Right renal cortex interstitium (tissue), 3 donors: ENCODE measurements at places on chromosomes 3 and 15. TPM values are rescaled to one million over a fixed set of nuclear protein-coding genes. Genes with fewer than 3 reads are reported as not detected.

GRCh38 chr15:89803941-89804800, 10.5 kb downstream of the ANPEP start:
- DNase-seq: no peak

- DNase-seq: no peak
Measured at GRCh38 chr15:51793521-51794305, 35.7 kb upstream of the TMOD3 start.

GRCh38 chr3:72273615-72274014, 488.7 kb upstream of the PROK2 start:
- DNase-seq: no peak

- no peak for DNase-seq
Measured at GRCh38 chr15:75051191-75051608, 27.8 kb downstream of the PPCDC start.

DNA sequence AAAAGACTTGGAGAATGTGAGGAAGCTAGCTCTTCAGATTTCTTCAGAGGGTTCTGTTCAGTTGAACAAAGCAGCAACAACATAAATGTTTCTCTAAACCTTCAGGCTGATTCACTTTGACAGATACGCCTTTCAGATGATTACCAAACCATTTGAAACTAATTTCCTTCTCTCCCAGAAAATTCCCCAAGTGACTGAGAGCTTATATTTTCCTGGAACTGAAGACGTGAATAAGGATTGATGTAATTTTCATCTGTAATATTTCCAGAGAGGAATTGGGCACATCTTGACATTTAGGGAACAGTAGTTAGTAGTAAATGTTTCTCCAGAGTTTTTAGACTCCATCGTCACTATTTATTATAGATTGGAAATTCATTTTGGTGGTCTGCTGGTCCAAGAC, 108.6 kb upstream of the AADACL2 start:
- DNase-seq: no peak

DNA sequence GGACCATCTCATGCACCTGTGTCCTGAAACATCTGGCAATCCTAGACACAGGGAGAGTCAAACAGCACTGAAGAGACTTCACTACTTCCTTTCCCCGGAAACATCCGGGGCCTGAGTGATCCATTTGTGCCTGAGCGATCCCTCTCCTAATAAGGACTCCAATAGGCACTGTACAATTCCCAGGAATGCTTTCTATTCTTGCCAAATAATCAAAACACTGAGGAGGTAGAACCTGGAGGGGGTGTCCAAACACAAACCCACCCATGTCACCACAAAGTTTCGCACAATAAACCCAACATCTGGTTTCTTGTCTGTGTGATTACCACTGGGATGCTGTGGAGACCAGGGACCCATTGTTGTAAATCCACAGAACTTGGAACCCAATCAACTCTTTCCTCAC, 205.0 kb downstream of the OPA1 start:
- DNase-seq: no peak

GRCh38 chr15:81107889-81108288, 26.2 kb upstream of the CFAP161 start:
- DNase-seq: no peak

GRCh38 chr3:26091096-26091495, 301.2 kb downstream of the OXSM start:
- DNase-seq: no peak

DNA sequence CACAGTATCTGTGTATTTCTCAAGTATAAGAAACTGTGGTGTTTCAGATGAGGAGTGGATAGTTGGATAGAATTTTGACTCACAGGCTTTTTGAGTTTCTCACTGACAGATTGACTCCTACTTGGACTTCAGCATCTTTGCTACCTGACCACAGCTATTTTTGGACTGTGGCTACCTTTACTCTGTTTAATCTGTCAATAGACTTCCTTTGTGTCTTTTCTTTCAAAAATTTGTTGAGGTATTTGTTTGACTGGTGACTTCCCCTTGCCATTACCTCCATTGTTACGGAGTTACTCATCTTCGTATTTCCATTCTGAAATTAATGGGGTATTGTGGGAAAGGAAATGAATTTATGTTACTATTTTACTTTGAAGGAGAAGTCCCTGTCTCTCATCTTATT, 123.8 kb downstream of the AGBL1 start:
- no peak for DNase-seq

GRCh38 chr3:176510097-176510496, 687.2 kb downstream of the TBL1XR1 start:
- DNase-seq: no peak

GRCh38 chr3:136196064-136196400, at the start of gene MSL2:
TSS of gene MSL2 (minus strand) at chr3:136196335. CDS start at chr3:136195113, 1,222 bp downstream.
- no peak for DNase-seq

DNA sequence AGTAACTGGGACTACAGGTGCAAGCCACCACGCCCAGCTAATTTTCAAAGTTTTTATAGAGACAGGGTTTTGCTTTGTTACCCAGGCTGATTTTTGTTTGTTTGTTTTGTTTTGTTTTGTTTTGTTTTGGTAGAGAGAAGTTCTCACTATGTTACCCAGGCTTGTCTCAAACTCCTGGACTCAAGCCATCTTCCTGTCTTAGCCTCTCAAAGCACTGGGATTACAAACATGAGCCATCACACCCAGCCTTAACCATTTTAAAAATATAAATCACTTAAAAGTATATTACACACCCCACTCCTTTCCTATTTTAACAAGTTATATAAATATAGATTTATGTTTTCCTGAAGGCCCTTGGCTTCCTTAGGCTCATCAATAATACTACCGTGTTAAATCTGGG, 6.5 kb upstream of the DYNC1LI1 start:
- DNase-seq: no peak

- DNase-seq: no peak
Measured at GRCh38 chr3:127547761-127548605, 42.5 kb downstream of the TPRA1 start.

The DOCK3 gene
- 1.2 TPM for polyA plus RNA-seq

The EEFSEC gene
- polyA plus RNA-seq: 24.8 TPM

The ATP13A3 gene
- 117 TPM for polyA plus RNA-seq

The SLC28A2 gene
- 0.44 TPM for polyA plus RNA-seq

The BOC gene
- polyA plus RNA-seq: 24.0 TPM

The CHL1 gene
- 11.9 TPM for polyA plus RNA-seq

The SEMA4B gene
- 33.0 TPM for polyA plus RNA-seq

The ATOSA gene
- 41.9 TPM for polyA plus RNA-seq

The TGM5 gene
- polyA plus RNA-seq: not detected

The SLC25A36 gene
- polyA plus RNA-seq: 199 TPM
